ENCODE measurements at places on chromosomes 7 and 10. TPM values are rescaled to one million over a fixed set of nuclear protein-coding genes. Genes with fewer than 3 reads are reported as not detected.

Gene SPDYE8
- total RNA-seq: not detected

Gene COBL
- 0.26 TPM for total RNA-seq

Gene OIT3
- total RNA-seq: under 0.01 TPM

Gene ZNF365
- 5.8 TPM for total RNA-seq

Gene STEAP4
- 0.99 TPM for total RNA-seq

Gene LOXL4
- 52.6 TPM for total RNA-seq

Gene WIPF3
- total RNA-seq: 0.33 TPM

Gene UCN3
- total RNA-seq: not detected

Gene DKK1
- total RNA-seq: 54.4 TPM

Gene NUDT1
- 9.5 TPM for total RNA-seq

Gene CLRN3
- total RNA-seq: not detected

Measured in fibroblast of lung (primary cell).